GM18507 (cell line): ENCODE measurements at places on chromosomes 5 and 9.

DNA sequence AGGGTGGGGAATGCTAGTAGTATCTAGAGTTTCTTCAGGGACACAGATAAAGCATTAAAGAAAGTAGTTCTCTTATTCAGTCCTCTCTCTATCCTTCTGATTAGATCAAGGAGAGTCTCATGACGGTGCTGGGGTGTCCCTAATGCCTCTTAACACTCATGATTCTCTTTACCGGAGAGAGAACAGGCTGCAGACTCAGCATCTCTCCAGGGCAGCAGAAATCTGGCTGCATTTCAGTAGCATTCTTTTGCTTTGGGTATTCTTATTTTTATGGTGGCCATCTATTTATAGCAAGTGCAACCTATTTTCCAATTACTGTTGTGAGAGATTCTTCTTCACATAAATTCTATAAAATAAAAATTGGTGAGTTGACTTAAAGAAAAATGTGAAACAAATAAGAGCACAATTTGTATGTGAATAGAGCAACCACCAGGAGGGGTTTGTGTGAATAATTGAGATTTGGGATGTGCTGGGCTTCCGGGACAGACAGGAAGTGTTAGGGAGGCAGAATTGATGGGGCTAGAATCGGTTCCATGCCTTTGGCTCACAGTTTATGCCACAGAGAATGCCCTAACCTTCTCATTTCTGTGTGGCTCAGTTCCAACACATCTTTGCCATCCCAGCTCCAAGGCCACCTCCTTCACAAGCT is 23.8 kb upstream of the BOD1 start:
- no peak for DNase-seq

GRCh38 chr5:67858471-67859031 is 357.0 kb upstream of the PIK3R1 start:
- DNase-seq: no peak

- DNase-seq: no peak
These were observed 110.7 kb downstream of the RPS23 start for GRCh38 chr5:82167372-82167935.

- DNase-seq: no peak
These were observed 14.1 kb upstream of the AK3 start for GRCh38 chr9:4755026-4755609.

- no peak for DNase-seq
These were observed 2.0 kb downstream of the LARP1 start for GRCh38 chr5:154756868-154757813.

- DNase-seq: no peak
These were observed 485.8 kb downstream of the NTRK2 start for GRCh38 chr9:85155352-85155751.

- no peak for DNase-seq
These were observed 26.4 kb downstream of the PDCD1LG2 start for GRCh38 chr9:5536684-5537083.

GRCh38 chr5:154487541-154487940 is 9.5 kb upstream of the HAND1 start:
- DNase-seq: peak; percentile 45

GRCh38 chr9:19231904-19232822 is 1.7 kb downstream of the DENND4C start:
- no peak for DNase-seq

DNA sequence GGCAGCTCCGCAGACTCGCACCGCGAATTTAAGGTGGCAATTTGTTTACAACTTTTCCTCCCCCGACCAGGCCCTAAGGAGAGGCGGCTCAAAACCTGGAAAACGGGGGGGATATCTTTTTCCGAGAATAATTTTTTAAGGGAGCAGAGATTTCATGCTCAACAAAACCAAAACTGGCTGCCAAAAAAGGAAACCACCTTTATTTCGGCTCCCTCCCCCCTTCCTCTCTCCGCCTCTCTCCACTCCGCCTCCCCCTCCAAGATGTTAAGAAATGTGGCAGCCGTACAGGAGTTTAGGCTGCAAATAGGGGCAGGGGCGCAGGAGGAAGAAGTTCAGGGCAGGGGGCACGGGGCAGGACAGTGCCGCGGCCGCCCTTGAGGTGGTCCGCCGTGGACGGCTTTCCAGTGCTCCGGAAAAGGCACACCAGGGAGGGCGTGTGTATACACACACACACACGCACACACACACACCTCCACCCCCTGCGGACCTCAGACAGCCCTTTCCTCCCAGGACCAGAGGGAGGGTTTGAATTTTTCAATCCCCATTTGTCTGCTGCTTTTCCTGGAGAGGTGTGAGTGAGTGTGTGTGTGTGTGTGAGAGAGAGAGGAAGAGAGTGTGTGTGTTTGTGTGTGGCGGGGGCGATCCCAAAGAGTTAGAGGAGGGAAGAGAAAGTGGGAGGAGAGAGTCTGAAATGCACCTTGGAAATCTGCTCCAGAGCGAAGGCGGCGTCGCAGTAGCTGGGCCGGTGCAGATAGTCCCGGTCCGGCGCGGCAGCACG is 9.1 kb downstream of the PTCH1 start:
- DNase-seq: no peak

DNA sequence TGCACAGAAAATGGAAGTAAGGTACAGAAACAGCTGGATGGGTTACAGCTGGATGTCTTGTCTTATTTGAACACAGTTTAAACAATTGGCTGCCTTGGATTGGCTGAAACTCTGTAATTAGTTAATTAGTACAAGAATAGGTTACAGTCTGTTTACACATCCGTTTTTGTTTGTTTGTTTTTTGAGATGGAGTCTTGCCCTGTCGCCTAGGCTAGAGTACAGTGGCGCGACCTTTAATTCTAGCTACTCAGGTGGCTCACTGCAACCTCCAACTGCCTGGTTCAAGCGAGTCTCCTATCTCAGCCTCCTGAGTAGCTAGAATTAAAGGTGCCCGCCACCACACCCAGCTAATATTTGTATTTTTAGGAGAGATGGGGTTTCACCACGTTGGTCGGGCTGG is 368.7 kb upstream of the KLF4 start:
- no peak for DNase-seq

DNA sequence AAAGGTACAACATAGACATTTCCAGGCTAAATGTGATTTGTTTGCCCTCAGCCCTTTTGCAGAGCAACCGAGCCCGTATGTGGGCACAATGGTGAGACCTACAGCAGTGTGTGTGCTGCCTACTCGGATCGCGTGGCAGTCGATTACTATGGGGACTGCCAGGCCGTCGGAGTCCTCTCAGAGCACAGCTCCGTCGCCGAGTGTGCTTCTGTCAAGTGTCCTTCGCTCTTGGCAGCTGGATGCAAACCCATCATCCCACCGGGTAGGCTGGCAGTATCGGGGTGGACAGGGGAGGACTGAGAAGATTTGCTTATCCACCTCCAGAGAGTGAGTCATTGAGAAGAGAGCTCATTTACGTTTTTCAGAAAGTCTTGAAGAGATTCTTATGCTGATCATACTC is 17.8 kb upstream of the GLIPR2 start:
- DNase-seq: no peak

- no peak for DNase-seq
These were observed 76.8 kb upstream of the DAPK1 start for GRCh38 chr9:87420884-87421283.

- DNase-seq: peak; percentile 39
These were observed 21.3 kb downstream of the KCTD16 start for GRCh38 chr5:144191998-144192397.

- no peak for DNase-seq
These were observed 228.1 kb upstream of the MEF2C start for GRCh38 chr5:89110916-89111646.
